ENCODE measurements at places on chromosomes 5 and 9.

DNA sequence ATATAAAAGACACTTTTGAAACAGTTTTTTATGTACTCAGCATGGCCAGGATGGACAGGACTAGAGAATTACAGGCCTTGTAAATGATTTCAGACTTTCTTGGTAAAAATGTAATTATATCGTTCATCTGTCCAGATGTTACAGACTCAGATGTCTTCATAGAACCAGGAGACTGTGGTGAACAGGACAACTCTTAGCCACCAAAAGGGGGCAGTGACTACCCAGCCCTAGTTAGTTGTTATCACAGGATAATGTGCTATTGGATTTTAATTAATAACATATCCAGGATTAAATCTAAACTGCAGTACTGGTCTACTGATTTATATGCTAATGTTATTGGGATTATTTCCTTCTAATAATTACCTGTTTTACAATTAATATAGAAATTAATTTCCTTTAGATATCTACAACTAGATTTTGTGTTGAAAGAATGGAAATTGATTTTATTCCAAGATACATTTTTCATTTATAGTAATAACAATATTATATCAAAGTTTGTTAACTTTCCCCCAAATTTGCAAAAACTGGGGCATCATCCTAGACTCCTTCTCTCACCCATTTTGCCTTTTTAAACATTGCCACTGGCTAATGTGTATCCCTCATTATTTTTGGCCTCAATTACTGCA lies 99.4 kb downstream of the MTREX start:
- DNase-seq, result peak; percentile 21

GRCh38 chr5:76223696-76224095 lies 140.5 kb downstream of the SV2C start:
- DNase-seq, result no peak

DNA sequence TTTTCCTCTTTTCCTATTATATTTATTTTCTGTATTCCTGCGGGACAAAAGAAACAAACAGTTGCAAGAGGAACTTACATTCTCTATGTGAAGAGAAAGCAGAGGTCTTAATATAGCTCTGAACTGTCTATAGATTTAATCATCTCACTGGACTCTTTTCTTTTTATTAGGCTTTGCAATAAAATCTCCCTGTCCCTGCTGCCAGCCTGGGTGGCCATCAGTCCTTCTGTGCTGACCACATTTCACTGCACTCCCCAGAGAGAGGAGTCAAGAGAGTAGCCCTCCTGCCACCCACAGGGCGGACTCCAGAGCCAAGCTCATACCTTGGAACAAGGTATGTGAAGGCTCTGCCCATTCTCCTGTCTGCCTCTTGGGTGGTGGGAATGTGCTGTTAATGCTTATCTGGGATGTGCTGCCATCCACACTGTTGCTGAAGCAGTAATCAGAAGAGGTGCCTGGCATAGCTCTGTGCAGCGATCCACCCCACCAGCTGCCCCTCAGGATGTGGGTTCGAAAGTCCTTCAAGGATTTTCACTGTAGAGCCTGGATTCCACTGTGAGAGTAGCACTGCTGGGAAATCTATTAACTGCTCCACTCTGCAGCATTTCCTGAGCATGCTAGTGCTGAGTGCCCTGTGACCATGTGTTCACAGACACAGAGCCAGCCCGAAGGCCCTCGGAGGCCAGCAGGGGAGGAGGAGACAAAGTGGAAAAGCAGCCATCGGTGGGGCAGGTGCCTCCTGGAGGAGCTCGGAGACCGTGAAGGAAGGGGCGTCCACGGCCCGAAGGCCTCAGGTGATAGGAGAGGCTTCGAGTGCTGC lies 334.6 kb downstream of the MED10 start:
- DNase-seq, result no peak

GRCh38 chr9:97514531-97514930 lies 13.1 kb downstream of the TMOD1 start:
- DNase-seq, result no peak

DNA sequence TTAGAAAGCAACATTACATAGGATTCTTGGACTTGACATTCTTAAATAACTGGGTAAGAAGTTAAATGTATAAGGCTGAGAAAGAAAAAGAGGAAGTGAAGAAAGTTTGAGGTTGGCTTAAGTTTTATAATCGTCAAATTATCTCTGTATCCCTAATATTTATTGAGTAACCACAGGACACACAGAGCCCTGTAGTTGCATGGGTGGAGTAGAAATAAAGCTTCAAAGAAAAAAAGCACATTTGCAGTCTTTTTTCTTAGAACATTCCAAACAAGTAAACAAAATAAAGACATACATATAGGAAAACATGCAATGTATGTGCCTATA lies 137.0 kb downstream of the CCDC192 start:
- DNase-seq, result no peak

- DNase-seq, result no peak
These were observed 509.4 kb upstream of the SEMA6A start for GRCh38 chr5:117084067-117084466.

DNA sequence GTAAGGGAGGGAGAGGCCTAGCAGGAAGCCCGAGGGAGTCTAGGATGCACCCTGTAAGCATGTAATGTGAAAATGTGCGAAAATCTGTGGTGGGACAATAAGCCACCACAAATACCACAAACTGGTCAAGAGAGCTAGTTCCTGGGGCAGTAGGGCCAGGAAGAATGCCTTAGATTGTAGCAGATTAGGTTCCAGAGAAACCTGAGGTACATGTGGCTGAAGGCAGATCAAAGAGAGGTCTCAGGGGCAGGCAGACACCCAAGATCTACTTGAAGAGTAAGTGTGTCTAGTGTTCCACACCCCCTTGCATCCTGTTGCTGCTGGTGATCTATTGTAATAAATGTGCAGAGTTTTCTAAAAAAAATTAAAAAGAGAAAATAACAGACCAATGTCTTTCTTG lies 1677.3 kb upstream of the CDH6 start:
- no peak for DNase-seq

- DNase-seq, result no peak
These were observed 622.6 kb downstream of the CCDC171 start for GRCh38 chr9:16175461-16175860.

- DNase-seq, result no peak
These were observed 166.1 kb downstream of the HACD4 start for GRCh38 chr9:20865347-20865746.

DNA sequence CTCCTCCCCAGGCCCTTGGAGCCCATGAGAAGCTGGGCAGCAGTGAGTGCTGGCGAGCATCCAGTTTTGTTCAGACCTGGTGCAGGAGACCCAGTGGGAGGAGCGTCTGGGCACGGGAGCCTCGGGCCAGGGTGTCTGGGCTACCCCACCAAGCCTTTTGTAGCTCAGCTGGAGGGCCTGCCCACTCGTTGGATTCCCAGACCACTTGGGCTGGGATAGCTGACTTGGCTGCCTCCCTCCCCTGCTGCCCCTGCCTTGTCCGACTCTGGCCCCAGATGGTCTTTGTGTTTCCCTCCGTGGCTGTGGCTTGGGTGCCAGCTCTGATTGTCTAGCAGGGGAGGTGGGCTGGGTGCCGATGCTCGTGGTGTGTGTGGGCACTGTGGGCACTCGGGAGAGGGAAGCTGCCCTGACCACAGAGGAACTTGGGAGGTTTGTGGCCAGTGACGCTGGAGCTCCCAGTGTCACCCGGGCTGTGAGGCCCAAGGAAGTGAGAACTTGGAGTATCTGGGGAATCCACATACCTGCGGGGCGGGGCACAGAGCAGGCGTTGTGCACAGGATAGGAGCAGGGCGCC lies 47.3 kb downstream of the WNK2 start:
- DNase-seq, result no peak

DNA sequence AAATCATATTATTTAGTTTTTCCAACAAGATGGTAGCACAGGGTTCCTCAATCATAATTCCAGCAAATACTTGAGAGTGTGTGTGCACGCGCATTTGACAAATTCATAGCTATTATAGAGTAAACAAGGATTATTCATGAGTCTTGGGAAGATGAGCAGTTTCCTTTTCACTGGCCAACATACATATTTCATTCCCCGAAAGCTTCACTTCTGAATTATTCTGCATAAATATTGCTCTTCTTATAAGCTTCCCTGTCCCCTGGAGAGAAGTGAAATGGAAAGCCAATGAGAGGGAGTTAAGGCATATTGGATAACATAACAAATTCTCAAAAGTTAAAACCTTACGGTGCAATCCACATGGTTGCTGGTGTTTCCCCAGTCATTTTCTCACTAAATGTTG lies 386.4 kb upstream of the SEMA6A start:
- DNase-seq, result no peak

GRCh38 chr9:125515983-125516940 lies 190.7 kb downstream of the MAPKAP1 start:
- DNase-seq, result no peak

DNA sequence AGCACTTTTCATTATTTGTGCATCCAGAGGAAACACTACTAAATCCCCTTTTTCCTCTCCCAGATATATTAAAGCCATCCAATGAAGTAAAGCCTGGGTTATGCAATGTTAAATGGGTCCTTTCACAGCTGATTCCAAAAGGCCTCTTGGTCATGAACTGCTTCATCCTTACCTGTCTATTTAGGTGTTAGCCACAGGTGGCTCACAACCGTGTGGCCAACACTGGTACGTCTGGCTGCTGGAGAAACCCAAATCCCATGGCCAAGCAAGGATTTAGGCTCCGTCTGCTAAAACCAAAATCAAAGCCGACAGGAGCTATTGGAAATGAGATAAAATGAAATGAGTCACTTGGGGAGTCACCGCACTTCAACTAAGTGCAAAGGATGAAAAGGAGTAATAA lies 193.9 kb downstream of the ADCY2 start:
- no peak for DNase-seq

DNA sequence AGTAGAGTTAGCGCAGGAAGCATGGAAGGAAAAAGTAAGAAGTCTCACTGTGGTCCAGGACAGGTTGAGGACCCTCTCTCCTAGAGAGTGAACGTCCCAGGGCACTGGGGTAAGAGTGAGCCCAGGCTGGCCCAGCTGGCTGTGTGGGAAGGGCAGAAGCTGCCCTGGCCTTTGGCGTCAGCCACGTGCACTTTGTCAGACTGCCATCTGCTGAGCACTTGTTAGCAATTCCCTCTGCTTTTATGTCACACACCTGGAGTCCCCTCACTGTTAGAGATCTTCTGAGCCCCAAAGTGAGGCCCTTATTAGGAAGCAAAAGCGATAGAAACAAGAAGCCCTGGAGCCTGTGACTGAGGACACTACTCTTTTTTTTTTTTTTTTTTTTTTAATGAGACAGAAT lies 79.1 kb downstream of the UGCG start:
- peak; percentile 37 for DNase-seq

- no peak for DNase-seq
These were observed 177.1 kb downstream of the PIK3R1 start for GRCh38 chr5:68392617-68393016.

DNA sequence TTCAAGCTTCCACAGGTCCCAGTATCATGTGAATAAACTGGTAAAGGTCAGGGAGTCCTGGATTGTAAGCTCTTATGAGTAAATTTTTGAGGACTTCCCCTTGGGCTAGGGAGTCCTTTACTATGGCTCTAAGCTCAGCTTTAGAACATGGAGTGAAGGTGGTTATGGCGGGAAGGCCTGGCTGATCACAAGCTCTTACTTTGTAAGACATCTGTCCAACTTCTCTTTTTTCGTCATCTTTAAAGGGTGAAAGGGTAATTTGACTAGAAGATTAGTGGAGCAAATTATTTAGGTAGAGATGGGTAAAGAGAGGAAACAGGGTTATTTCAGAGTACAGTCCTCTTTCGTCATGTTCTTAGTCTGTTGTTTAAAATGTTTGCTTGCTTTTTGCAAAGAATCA lies 155.4 kb downstream of the AOPEP start:
- DNase-seq, result no peak

GRCh38 chr9:83166372-83166771 lies 103.4 kb upstream of the RASEF start:
- peak; percentile 34 for DNase-seq

DNA sequence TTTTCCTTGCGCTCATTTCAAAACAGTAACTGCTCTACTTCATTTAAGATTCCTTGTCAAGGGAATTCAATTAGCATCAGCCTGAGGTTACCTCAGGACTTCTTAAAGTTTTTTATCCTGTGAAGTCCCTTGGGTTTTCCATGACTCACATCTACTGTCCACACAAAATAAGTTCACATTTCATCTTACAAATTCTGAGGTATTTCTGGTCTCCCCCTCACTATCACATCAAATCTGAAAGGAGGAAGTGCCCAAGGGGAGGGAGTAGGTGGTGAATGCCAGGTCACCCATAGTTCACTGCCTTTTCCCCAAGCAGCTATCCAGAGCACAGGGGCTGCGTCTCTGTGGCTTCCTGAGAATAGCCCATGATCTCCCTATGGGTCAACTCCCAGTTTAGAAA lies 227.1 kb upstream of the NREP start:
- DNase-seq, result no peak

GRCh38 chr9:88730780-88731179 lies 195.8 kb downstream of the NXNL2 start:
- DNase-seq, result no peak

- DNase-seq, result no peak
These were observed 90.4 kb downstream of the UBE2R2 start for GRCh38 chr9:33907347-33907746.

DNA sequence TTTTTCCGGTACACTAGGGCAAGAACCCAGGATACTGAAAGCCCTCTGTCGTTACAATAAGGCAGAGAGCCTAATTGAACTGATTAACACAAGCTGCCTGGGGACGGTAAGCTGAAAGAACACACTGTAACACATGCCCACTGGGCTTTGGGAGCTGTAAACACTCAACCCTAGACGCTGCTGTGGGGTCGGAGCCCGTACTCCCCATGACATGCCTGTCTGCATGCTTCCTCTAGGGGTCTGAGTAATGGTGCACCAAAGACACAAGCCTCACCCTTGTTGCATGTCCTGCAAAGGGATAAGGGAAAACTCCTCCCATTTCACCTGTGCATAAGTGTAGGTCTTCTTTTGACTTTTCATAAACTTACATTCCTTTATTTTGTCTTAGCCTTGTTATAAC lies 194.0 kb downstream of the FBXL7 start:
- no peak for DNase-seq

- DNase-seq, result no peak
These were observed 1.5 kb downstream of the EGFL7 start for GRCh38 chr9:136664000-136664915.

- peak; percentile 57 for DNase-seq
These were observed 29.5 kb upstream of the ALDH1B1 start for GRCh38 chr9:38362852-38363588.

DNA sequence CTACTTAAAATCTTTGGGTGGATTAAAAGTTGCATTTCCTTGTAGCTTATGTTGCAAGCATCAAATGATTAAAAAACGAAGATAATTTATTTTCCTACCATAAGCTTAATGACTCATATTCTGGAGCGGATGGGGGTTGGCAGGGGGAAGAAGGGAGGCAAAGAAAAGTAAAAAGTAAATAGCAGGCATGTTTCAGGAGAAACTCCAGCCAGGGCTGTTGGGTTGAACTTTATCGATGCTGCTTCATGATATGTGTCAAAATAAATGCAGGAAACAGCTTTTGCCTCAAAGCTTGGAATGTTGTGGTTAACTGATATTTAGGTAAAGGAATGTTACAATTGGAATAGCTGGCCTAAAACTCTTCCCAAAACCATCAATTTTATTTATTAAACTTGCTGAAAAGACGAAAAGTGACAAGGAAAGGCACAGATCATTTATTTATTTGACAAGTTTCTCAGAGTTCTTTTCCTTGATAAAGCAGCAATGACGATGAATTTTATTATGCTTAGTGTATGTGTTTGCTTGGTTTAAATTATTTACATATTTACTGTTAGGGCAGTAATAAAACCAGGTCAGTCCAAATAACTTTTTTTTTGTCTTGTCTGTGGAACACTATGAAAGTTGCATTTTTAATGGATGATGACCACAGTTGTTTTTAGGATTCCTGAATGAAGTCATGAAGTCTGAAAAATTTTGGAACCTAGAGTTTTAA lies 177.9 kb downstream of the PCSK1 start:
- no peak for DNase-seq

- peak; percentile 75 for DNase-seq
These were observed 116.6 kb upstream of the MAP3K1 start for GRCh38 chr5:56698463-56699381.
